ENCODE measurements at places on chromosomes 5 and 9.

DNA sequence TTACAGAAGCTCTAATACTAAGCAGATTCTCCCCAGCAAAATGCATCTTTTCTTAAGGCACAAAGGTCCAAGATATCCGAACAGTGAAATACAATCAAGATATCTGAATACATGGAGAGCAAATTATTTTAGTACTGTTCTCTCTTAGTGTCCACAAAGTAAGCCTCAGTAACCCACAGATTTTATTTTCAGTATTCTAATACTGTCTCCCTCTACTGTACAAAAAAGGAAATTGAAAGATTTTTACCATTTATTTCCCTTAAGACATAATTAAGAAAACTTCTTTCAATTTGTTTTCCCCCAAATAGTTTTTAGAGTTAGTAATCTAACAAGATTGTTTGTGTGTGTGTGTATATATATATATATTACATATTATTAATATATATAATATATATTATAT, 24.7 kb upstream of the NOL6 start:
- DNase-seq, result peak; percentile 31

DNA sequence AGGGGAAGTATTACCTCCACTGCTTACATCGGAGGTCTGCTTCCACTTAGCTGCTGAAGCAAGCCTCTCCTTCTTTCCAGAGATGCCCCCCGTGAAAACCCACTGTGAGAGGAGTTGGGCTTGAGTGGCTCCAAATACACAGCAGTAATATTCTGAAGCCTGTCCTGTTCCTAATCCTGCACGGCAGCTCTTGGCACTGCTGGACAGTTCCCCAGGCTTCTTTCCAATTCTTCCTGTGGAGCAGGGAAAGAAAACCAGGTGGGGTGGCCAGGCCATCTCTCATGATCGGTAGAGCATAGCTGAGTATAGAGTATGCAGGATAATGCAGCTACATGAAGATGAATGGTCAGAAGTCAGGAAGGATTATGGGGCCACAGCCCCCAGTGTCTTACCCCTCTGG, 335.3 kb downstream of the MARCHF11 start:
- no peak for DNase-seq

GRCh38 chr5:103503066-103503465, 59.5 kb downstream of the NUDT12 start:
- DNase-seq, result no peak

- no peak for DNase-seq
Observed at GRCh38 chr5:174523311-174524071, 200.9 kb upstream of the MSX2 start.

DNA sequence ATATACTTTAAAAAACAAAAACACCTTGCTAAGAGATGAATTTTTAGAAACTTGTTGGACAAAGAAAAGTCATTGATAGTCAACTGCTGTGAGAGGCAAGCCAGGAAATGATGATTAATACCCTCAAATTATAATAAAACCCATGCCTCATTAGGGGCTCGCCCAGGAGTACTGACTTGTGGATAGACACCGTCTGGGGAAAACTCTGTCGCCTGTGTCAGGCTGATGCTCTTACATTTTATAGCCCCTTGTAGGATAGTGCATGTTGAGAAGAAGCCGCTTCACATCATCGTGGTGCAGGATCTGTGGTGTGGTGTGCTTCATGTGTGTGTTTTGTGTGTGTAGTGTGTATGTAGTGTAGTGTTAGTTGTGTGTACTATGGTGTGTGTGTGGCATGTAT, 39.1 kb downstream of the SYK start:
- no peak for DNase-seq
